ENCODE measurements at places on chromosomes 2 and 18. TPM values are rescaled to one million over a fixed set of nuclear protein-coding genes. Genes with fewer than 3 reads are reported as not detected.

The IL1RL2 gene
- total RNA-seq: not detected

DNA sequence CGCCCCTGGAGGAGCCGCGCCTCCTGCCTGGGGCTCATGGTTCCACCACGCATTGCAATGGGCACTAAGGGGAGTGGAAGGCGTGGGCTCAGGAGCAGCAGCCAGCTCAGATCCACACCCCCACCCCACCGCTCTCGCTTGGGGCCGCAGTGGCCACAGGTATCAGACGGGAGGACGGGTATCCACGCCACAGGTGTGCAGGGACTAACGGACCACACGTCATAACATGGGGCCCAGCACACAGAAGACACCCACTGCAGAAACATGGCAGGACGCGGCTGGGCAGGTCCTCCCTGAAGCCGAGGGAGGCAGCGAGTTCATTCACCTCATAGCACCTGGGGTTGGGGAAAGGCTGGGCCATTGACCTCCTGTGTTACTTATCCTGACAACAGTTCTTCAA lies 13.0 kb downstream of the HDAC4 start:
- DNase-seq: no peak

The GCG gene
- not detected for total RNA-seq

The TSPYL6 gene
- total RNA-seq: not detected

The GKN1 gene
- not detected for total RNA-seq

All from H4 (cell line).